NCI-H187 treated with DMSO at 0.1 percent for 48 hours (cell line): ENCODE measurements at places on chromosomes 11 and 22.

- no peak for DNase-seq
Measured at GRCh38 chr11:114085965-114086793, 26.7 kb downstream of the ZBTB16 start.

DNA sequence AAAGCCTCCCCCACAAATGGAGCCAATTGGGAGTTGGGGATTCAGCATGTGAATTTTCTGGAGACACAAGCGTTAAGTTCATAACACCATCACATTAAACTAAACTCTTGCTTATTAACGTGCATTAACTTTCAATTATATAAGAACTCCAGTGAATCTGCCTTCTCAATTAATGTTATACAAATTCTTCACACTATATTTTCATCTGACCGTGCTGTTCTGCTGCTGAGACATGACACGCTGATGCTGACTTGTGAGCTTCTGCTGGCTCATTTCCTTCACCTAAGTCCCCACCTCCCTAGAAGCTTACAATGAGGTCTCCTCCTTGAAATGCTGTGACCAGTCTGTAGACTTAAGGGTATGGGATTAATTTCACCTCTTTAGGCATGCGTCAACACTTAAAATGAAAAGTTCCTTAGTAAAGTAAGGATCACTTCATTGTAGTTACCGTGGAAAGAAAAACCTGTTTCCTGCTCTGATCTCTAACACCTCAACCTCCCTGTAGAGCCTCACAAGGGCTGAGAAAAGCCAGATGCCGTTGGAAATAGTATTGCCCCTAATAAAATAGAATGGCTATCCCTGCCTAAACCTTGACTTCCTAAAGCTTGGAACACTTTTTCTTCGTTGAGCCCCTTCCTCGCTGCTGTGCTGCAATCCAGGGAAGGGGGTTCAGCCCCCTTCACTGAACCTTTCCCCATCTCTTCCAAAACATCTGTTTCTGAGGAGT lies 2.2 kb downstream of the HBG2 start:
- no peak for DNase-seq

DNA sequence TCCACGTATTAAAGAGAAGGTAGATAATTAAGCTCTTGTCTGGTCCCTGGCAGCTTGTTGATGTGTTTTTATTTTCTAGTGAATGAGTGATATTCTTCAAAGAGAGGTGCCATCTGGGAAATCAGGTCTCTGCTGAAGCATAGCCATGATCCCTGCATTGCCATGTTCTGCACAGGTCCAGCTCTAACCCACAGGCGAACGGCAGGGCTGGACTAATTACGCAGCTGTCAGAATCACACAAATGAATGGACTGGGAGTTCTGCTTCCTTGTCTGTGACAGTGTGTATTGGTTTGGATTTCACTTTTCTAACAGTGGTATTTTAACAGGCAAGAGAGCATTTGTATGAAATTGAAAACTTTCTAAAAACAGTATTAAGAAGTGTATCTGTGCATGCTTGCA lies 235.6 kb downstream of the FAT3 start:
- DNase-seq: no peak

DNA sequence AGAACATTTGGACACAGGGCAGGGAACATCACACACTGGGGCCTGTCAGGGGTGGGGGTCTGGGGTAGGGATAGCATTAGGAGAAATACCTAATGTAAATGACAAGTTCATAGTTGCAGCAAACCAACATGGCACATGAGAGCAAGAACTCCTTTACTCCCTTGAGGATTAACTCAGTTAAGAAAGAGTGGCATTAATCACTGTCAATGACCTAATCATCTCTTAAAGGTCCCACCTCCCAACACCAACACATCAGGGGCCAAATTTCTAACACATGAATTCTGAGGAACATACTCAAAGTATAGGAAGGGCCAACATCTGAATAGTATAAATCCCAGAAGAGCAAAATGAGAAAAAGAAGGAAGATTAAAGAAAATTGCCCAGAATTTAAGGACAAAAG lies 272.9 kb downstream of the SWAP70 start:
- DNase-seq: no peak

DNA sequence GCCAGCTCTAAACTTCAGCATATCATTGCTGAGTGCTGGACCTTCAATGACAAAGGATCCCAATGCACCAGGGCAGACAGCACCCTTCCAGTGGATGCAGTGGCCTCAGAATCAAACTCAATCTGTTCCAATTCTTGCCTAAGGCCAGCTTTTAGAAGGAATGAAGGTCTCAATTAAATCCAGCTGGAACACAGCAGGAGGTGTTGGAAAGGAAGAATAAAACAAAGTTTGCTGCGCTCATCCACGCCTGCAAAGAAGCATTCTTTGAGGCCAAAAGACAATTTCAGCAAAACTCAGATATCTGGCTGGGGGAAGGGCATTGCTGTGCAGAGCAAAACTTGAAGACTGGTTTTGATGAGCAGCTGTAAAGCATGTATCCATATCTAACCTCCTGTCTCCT lies 120.7 kb downstream of the CCDC81 start:
- DNase-seq: no peak

- no peak for DNase-seq
Measured at GRCh38 chr22:43832393-43833265, 20.5 kb upstream of the EFCAB6 start.

DNA sequence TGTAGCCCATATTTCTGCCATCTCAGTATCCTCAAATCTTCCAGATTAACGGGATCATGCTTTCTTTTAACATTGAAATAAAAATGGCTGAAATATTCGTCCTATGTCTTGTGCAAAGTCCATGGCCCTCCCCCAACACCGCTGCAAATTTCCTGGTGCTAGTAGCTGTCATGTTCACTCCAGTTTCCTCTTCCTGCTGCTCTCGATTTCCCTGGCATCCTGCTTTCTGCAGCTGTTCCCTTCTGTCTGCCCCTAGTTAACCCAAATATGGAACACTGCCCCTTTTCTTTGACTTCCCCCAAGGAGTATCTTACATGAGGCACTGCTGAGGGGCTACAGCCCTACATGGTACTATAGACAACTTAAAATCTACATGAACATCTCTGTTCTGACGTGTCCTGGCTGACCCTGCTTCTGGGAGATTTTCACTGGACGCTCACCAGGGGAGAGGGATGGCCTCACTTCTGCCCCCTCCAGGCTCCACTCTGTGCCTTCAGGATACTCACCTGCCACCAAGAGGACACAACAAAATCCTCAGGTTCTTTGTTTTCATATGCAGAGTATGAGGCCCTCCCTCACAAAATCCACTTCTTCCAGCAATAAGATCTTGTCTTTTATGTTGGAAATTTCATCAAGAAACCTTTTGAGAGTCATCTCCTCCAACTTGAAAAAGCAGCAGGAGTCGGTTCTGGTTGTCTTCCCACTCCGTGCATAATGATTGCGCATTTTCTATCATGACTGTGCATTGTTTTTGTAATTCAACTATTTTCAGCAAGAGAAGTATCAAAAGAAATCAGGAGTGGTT lies 29.5 kb upstream of the SCUBE2 start:
- no peak for DNase-seq

DNA sequence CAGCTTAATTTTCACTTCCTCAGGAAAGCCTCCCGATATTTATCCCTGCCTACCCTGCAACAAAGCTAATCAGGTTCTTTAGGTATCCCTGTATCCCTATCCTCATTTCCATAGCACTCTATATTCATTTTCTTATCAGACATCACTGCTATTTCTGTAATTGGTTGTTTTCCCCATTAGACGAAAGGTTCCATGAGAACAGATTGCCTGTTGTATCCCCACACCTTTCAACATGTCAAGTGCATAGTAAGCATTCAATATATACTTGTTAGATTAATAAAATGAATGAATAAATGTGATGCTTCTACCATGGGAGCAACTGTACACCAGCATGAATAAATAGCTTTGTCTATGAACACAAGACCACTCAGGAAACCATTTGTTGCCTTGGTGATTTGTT lies 499.8 kb downstream of the DLG2 start:
- DNase-seq: no peak

- no peak for DNase-seq
Measured at GRCh38 chr22:36684841-36685240, 18.7 kb downstream of the CACNG2 start.

GRCh38 chr22:19620742-19621371 lies 93.4 kb upstream of the SEPTIN5 start:
- DNase-seq: no peak

GRCh38 chr22:26797910-26798309 lies 140.5 kb downstream of the MIAT start:
- DNase-seq: no peak

GRCh38 chr11:13016415-13016814 lies 7.3 kb downstream of the RASSF10 start:
- DNase-seq: no peak

DNA sequence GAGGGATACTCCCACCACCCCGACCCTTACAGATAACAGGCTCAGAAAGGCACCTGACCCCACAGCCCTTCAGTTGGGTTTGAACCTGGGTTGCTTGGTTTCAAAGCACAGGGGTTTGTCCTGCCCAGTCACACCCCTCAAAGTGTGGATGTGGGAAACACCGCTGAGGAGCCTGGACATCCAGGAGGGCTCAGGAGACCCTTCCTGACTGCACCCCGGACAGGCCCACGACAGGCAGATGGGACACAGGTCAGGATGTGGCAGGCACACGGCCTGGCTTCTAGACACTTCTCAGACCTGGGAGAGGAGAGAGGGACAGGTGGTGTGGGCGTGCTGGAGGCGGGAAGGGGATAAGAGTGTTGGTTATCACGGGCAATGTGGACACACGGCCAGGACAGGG lies 932.3 kb downstream of the BRD1 start:
- no peak for DNase-seq

GRCh38 chr11:26842478-26843282 lies 120.8 kb upstream of the SLC5A12 start:
- no peak for DNase-seq

- no peak for DNase-seq
Measured at GRCh38 chr11:71951741-71952310, 23.0 kb downstream of the RNF121 start.

GRCh38 chr11:9895006-9895405 lies 231.1 kb downstream of the SWAP70 start:
- no peak for DNase-seq

DNA sequence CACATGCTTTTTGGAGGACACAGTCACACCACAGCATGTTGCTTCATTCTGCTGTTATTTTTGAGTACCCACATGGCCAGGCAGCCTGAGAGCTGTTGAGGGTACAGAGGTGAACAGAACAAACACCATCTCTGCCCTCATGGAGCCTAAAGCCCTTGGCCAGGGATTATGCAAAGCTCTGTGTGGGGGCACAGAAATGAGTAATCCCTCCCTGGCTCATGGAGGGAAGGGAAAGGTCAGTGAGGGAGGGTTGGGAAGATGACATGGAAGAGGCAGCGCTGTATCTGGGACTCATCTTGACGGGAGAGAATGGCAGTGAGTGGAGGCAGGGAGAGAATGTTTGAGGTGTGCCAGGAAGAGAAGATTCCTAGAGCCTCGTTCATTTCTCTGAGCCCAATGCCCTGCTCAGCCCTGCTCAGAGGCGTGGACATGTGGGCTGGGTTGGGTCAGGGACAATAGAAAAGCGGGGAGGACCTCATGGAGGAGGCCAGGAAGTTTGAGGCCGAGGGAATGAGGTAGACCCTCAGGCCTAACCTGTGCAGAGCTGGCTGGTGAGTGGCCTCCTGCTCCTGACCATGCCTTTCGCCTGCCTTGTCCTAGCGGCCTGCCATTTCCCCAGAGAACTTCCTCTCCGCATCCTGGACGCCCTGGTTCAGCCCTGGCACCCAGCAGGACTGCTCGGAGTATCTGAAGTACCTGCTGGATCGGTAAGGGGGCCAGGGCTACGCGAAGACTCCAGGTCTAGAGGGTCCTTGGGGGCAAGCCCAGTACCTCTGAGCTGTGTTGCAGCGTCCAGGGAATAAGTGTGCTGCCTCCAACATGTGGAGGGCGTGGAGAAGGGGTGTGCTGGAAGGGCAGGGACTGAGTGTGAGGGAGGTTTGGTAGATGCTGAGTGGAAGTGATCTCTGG lies 19.8 kb downstream of the USP35 start:
- DNase-seq: no peak

GRCh38 chr11:35338921-35339320 lies 80.4 kb downstream of the SLC1A2 start:
- DNase-seq: no peak

DNA sequence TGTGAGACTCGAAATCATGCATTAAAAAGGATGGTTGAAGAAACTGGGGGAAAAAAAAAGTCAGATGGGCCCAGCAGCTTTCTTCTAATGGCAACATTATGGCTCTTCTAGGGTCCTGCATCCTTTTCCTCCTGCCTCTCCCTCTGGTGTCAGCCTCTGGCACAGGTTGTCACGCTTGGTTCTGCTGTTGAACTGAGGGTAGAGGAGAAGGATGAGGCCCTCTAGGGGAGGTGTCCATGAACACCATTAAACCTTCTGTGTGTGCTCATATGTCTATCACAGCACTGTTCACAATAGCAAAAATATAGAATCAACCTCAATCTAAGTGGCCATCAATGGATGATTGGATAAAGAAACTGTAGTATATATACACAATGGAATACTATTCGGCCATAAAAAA lies 36.0 kb downstream of the BUD13 start:
- no peak for DNase-seq

DNA sequence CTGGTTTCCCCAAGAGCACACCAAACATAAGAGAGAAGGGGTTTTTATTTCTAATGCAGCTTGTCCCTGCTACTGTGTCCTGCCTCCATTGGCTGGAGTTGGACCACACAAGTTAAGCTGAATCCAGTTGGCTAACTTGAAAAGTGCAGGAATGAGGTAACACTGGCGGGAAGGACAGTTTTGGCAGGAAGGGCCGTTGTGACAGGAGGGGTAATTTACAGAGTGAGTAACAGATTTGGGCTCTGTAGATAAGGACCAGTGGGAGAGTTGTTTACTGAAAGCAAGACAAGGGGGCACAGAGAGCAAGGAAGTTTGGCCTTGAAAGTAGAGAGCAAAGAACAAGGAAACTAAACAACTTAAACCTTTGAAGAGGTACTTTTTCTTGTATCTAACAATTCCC lies 1623.3 kb upstream of the RAG2 start:
- no peak for DNase-seq

- DNase-seq: no peak
Measured at GRCh38 chr11:122653916-122654585, 1.5 kb upstream of the UBASH3B start.

- DNase-seq: no peak
Measured at GRCh38 chr11:29449281-29450074, 567.4 kb downstream of the KCNA4 start.

DNA sequence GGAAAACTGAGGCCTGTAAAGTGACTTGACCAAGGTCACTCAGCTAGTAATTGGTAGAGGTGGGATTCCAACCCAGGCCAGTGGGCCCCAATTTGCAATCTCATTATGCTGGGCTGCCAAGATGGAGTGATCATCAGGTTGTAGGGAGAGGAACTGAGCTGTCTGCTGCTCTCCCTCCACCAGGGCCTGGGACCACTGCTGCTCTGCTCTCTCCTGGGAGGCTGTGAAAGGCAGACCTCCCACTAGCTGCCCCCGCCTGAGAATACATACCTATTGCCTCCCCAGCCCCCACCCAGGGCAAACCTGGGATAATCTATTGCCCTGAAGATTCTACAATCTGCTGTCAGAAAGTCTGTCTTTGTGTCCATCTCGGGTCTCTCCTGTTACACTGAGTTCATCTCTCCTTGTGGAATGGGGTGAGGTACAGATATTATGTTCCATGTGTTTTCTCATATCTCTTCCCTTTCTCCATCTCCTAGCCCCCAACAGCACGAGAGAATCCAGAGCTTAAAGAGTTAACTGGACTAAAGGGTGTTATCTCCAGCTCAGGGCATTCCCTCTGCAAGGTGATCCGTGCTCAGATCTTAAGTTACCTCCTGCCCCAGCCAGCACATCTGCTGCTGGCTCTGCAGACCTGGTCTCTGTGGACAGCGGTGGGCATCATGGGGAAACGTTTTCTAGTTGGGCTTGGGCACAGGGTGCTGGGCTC lies 5.6 kb downstream of the NECTIN1 start:
- DNase-seq: no peak

- DNase-seq: no peak
Measured at GRCh38 chr22:25938151-25938550, 196.2 kb downstream of the MYO18B start.
